Fibroblast of lung (primary cell): ENCODE measurements at places on chromosomes 4 and X.
A peak's percentile ranks its signal among the peaks of the same experiment; 100 is the strongest.

- no peak for DNase-seq
Observed at GRCh38 chr4:39883646-39884045, 94.1 kb downstream of the PDS5A start.

- no peak for DNase-seq
Observed at GRCh38 chr4:181549576-181550188, 693.5 kb upstream of the TENM3 start.

- peak; percentile 9 for DNase-seq
Observed at GRCh38 chr4:80423553-80424224, 88.2 kb downstream of the CFAP299 start.

GRCh38 chrX:39652336-39652735, 445.4 kb downstream of the BCOR start:
- peak; percentile 11 for DNase-seq

- peak; percentile 30 for DNase-seq
Observed at GRCh38 chr4:151555151-151555945, 146.4 kb downstream of the FHIP1A start.

- no peak for DNase-seq
Observed at GRCh38 chr4:6298852-6299251, 29.2 kb downstream of the WFS1 start.

DNA sequence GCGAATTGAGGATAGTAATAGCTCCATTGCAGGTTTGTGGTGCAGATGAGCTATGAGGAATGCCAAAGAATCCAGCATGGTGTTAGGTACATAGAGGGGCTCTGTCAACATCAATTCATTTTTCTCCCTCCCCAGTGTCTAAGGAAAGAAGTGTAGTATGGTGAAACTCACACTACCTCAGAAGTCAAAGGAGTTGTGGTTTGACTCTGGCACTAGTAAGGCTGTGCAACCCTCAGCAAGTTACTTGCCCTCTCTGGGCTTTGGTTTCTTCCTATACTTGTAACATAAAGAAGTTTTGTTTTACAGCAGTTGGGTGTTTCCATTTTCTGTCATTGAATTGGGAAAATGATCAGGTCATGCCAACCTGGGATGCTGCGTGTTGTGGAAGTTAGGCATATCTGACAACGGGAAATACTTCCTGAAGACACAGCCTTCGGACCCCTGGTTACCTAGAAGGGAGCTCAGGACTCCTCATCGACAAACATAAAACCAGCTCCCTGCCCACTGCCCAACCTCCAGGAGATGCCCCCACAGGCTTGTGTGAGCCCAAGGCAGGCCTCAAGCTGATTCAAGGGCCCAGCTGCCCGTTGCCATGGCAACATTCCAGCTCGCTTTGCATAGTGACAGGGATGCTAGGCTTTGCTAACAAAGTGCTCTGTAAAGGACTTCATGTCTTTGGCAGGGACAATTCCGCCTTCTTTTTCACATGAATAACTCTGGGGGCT, 71.4 kb downstream of the RTL5 start:
- no peak for DNase-seq

DNA sequence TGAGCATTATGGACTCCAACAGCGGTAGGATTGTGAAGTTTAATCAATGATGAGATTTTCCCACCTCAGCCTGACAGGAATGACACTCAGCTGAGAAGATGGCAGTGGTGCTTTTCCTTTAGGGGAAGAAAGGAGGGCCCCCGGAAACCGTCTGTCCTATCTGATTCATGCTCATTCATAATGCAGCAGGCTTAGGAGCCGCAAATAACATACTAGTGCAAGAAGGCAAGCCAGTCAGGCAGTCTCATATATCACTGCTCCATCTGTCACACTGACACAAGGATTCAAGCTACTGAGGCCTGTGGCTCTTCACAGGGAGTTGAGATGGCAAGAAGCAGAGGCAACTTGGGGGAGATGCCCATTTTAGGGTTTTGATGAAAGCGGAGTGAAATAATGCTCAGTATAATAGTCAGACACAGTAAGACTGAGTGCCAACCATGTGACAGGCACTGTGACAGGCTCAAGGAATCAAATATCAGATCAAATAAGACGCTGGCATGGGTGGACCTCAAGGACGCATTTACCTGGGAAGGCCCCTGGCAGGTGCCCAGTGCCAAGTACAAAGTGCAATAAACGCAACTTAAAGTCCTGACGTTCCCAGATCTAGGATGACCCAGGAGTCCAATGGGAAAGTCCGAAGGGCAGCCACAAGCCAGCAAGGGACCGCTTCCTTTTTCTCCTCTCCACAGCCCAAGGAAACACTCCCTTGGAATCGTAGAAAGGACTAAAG, 63.4 kb downstream of the FHDC1 start:
- DNase-seq = no peak

GRCh38 chr4:9944431-9945425, 76.6 kb downstream of the SLC2A9 start:
- DNase-seq = no peak

- peak; percentile 59 for DNase-seq
Observed at GRCh38 chrX:81120936-81121371, 80.8 kb downstream of the HMGN5 start.

GRCh38 chrX:87874043-87874442, 356.4 kb downstream of the KLHL4 start:
- DNase-seq = no peak

DNA sequence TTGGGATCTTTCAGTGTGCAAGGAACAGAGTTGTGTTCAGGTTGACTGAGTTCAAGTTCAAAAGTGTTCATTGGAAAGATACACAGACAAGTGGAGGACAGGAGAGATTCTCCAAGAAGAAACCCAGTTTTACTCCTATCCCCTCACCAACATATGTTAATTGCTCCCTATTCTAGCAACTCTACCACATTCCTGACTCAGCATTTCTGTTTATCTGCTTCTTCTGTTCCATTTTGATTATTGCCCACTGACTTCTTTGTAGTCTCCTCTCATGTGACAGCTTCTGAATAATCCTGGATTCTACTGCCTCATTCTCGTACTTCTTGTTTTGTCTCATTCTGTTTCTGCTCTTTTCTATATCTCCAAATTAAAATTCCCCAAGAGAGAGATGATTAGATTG, 15.8 kb upstream of the SPANXC start:
- DNase-seq = no peak

GRCh38 chrX:39577985-39578869, 519.5 kb downstream of the BCOR start:
- peak; percentile 25 for DNase-seq

DNA sequence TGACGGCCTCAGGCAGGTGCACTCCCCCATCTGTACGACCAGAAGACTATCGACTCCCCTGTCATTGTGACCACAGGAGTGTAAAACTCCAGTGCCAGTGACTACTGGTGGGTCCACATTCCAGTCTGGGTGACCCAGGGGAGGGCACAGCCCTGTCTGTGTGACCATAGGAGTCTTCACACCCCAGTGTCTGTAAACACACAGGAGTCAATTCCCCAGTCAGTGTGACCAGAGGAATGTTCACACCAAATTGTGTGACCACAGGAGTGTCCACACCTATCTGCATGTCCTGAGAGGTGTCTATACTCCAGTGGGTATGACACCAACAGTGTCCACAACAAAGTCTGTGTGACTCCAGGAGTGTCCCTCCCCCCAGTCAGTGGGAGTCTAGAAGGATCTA, 12.0 kb downstream of the FTSJ1 start:
- DNase-seq = no peak

DNA sequence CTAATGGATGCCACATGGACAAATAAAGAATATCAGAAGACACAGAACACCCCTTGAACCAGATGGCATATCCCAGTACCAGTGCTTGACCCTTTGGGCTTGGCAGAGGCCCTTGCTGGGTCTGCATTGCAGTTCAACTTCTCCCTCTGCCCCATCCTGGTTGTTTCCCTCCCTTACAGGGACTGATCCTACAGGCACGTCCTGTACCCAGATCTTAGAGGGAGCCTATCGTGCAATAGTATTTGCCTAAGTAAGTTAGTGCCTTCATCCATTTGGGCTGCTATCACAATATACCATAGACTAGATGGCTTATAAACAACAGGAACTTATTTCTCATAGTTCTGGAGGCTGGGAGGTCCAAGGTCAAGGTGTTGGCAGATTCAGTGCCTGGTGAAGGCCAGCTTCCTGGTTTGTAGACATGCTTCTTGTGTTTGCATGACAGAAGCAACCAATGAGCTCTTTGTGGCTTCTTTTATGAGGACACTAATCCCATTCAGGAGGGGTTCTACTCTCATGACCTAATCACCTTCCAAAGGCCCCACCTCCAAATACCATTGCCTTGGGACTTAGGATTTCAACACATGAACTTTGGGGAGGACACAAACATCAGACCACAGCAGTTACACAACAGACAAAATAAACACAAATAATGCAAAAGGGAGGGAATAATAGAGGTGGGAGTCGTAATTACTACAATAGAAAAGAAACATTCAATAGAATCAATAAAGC, 146.5 kb upstream of the MSX1 start:
- DNase-seq = no peak

- peak; percentile 2 for DNase-seq
Observed at GRCh38 chr4:84177831-84178542, 321.1 kb downstream of the NKX6-1 start.

DNA sequence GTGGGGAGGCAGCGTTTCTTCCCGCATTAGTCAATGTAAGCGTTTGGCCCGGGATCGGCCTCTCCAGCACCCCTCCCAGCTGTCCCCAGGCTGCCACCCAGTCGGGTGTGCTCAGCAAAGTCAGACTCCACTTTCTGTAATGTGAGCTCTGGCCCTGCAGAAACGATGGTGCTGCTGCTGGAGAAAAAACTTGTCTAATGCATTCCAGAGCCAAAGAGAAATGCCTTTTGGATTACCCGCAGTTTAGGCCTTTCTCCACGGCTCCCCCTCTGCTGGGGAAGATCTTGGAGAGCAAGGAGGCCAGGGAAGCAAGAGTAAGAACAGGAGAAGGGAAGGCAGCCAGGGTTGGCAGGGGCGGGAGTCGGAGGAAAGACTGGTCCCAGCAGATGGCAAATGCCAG, 55.2 kb downstream of the ELF4 start:
- DNase-seq = peak; percentile 72

DNA sequence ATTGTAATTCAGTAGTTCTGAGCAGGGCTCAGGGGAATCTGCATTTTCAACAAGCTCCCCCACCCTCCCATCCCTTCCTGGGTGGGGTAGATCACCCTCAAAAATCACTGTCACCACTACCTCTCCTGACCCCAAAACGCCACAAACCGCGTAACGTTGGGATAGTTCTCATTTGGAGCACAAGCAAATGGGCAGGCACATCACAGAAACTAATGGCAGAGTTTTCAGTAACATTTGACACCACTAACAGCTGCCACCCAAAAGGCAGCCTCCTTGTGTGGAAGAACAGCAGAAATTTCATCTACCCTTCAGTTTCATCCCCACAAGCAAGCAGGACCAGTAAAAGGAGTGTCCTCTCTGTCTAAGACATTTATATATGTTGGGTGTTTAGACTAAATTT, 132.7 kb downstream of the PALLD start:
- no peak for DNase-seq

- no peak for DNase-seq
Observed at GRCh38 chrX:41952102-41952501, 28.7 kb upstream of the CASK start.
